ENCODE measurements at places on chromosomes 1 and 21.

DNA sequence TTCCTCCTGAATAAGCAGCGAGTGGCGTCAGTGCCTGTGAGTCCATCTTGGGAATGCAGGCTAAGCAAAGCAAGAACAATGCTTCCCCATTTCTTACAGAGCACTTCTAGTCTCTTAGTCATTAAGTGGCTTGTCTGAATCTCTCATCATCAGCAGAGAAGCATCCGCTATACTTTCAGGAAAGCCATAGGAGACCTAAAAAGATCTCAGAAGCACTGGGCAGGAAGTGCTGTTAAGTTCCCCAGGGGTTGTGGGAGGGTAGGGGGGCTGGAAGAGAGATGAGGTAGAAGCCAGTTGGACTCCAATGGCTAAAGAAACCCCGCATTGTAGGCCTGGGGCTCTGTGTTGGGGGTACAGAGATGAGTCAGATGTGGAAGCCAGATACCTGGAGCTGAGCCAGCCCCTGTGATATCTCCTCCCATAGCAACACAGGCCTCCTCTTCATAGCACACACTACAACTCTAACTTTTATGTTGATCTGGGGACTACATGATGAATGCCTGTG is 44.9 kb downstream of the SYT6 start:
- no peak for DNase-seq

GRCh38 chr1:14118691-14119485 is 418.9 kb downstream of the PRDM2 start:
- DNase-seq: no peak

GRCh38 chr1:59025898-59026426 is 242.1 kb upstream of the JUN start:
- DNase-seq: no peak

DNA sequence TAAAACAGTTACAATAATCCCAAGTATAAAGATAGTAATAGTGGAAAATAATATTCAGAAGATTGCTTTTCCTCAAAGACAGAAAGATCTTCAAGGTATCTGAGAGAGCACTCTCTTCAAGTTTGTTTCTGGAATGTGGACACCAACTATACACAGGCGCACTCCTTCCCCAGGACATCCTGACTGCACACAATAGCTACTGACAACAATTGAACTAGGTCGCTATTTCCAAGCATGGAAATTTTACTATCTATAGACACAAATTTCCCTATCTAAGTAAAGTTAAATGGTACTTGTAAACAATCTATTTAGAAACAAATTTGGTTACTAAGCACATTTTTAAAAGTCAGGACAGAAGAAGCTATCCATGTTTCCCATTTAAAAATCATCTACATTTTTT is 19.1 kb downstream of the ARHGAP29 start:
- no peak for DNase-seq

GRCh38 chr1:225597926-225598575 is 54.9 kb downstream of the ENAH start:
- DNase-seq: no peak

GRCh38 chr1:178091986-178092745 is 1.7 kb upstream of the RASAL2 start:
- DNase-seq: no peak

DNA sequence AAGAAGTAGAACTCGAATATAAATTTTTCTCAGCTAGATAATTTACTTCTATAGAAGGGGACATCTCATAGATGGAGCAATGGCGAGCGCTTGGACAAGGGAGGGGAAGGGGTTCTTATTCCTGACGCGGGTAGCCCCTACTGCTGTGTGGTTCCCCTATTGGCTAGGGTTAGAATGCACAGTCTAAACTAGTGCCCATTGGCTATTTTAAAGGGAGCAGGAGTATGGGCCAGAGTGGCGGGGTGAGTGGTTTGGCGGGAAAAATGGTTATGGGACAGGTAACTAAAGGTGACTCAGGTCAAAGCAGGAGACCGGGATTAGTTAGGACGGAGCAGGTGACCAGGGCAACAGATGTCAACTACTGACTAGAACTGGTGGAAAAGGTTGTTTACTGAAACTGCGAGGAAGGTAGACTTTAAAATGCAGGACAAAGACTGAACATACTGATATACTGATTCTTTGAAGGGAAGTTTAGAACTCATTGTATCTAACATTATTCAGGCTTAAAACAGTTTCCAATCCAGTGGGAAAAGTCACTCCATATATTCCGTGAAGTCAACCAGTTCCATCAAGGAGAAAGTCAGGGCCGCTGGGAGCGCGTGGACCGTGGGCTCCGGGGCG is 940 bp upstream of the ATAD3A start:
- no peak for DNase-seq

GRCh38 chr1:198416296-198416695 is 124.2 kb downstream of the ATP6V1G3 start:
- no peak for DNase-seq

Data from T-helper 17 cell (primary cell).